Activated B cell treated with CpG ODN at 0.5 μM for 24 hours (primary cell): ENCODE measurements at places on chromosomes 16 and 17. TPM values are rescaled to one million over a fixed set of nuclear protein-coding genes. Genes with fewer than 3 reads are reported as not detected.

GRCh38 chr17:38748149-38748891 is at the start of gene PCGF2:
Gene PCGF2 (minus strand): TSS chr17:38748336. CDS start chr17:38740402, 7,934 bp downstream.
- no peak for DNase-seq

DNA sequence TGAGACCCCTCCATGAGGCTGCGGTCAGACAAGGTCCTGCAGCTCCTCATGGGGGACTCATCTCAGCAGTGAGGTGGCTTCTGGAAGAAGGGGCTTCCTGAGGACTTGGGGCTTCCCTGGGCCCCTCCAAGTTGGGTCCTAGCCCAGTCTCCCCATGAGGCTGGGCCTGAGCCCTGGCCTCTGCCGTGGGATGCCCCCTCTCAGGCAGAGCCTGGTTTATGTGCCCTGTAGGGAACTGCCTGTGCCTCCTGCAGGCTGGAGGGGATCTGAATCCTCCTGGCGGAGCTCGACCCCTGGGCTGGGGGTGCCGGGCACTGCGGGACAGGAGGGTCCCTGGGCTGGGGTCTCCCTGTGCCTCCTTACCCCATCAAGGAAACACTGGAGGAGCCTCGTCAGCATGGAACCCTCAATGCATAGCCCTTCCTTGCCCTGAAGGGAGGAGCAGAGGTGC is 45.8 kb downstream of the TNFRSF13B start:
- no peak for DNase-seq

- no peak for DNase-seq
Measured at GRCh38 chr17:60094754-60095153, 16.0 kb upstream of the HEATR6 start.

DNA sequence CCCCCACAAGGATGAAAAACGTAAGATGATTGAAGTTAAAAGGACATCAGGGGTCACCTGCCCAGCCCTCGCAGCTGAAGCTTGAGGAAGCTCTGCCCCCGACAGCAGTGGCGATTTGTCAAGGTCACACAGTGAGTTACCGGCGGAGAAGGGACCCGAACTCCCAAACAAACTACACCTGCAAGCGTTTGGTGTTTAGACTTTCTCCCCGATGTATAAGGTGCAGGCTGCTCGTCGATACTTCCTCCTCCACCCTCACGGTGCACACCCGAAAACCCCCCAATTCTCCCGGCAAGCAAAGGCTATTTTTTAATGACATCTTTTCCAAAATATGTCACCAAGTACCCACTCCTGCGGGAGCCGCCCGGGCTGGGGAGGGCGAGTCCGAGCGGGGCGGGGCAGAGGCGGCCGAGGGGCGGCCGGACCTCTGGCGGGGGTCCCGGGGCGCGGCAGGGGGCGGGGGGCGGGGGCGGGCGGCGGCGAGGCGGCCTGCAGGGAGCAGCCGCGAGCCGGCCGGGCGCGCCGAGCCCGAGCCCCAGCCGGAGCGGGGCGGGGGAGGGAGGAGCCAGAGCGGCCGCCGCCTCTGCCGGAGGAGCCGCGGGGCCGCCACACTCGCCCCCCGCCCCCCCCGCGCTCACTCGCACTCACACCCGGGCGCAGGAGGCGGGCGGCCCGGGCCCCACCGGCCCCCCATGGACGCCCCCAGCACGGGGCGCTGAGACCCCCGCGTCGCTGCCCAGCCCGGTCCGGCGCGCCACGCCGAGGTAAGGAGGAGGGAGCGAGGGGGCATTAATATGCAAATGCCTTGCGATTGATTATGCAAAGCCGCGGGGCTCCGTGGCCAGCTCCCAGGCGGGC is at the start of gene THRA:
Gene THRA (plus strand): TSS at position 637 of the 858 bp plus-strand sequence. CDS start 11,524 bp downstream, outside the sequence.
- peak; percentile 79 for DNase-seq

DNA sequence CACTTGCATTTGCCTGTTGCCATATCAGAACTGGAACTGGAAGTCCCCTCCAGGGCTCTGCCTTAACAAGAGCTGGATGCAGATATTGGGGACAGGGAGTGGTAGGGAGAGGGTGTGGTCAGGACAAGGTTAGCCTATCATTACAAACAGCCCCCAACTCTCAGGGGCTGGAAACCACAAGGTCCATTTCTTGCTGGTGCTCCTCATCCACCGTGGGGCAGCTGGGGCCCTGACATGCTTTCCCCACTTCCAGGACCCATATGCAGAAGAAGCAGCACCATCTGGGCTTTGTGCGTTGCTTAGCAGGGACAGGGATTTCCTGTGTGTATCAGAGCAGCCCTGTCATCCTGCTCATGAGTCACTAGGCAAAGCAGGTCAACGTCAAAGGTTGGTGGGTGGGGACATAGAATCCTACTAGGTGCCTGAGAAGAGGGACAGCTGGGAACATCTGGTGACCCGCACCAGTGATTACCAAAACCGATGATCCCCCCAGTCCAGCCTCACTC is 26.9 kb downstream of the RGS9 start:
- DNase-seq, result peak; percentile 27

- DNase-seq, result no peak
Measured at GRCh38 chr17:63279498-63280230, 166.4 kb downstream of the CYB561 start.

GRCh38 chr17:63675607-63676546 is 24.0 kb downstream of the LIMD2 start:
- no peak for DNase-seq

GRCh38 chr16:11985250-11985649 is 8.7 kb downstream of the SNX29 start:
- no peak for DNase-seq

GRCh38 chr16:57627184-57627871 is 1.1 kb upstream of the ADGRG1 start:
- no peak for DNase-seq

- DNase-seq, result no peak
Measured at GRCh38 chr16:68310437-68310773, 341 bp downstream of the SLC7A6OS start.

DNA sequence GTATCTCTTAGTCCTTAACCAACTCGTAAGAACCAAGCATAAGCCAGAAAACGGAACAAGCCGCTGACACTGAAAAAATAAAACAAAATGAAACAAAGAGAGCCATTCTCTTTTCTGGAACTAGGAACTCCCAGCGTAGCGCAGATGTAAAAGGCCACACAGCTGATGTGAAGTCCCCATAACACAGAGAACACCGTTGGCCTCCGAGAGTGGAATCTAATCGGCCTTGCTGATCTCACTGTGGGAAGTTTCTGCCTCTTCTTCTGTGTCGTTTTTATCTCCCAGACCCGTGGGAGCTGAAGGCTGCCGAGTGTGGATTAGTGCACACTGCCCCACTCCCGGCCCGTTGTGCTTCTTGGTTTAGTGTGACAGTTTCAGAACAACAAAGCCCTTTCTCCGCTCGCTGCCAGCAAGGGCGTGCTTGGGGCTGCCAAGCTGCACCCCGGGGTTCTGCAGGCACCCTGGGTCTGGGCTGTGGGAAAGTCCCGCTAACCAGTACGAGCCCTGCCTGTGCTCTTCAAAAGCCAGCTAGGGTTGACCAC is 21.7 kb downstream of the TTYH2 start:
- no peak for DNase-seq

- no peak for DNase-seq
Measured at GRCh38 chr17:22286337-22287041, 594.2 kb downstream of the KCNJ18 start.

DNA sequence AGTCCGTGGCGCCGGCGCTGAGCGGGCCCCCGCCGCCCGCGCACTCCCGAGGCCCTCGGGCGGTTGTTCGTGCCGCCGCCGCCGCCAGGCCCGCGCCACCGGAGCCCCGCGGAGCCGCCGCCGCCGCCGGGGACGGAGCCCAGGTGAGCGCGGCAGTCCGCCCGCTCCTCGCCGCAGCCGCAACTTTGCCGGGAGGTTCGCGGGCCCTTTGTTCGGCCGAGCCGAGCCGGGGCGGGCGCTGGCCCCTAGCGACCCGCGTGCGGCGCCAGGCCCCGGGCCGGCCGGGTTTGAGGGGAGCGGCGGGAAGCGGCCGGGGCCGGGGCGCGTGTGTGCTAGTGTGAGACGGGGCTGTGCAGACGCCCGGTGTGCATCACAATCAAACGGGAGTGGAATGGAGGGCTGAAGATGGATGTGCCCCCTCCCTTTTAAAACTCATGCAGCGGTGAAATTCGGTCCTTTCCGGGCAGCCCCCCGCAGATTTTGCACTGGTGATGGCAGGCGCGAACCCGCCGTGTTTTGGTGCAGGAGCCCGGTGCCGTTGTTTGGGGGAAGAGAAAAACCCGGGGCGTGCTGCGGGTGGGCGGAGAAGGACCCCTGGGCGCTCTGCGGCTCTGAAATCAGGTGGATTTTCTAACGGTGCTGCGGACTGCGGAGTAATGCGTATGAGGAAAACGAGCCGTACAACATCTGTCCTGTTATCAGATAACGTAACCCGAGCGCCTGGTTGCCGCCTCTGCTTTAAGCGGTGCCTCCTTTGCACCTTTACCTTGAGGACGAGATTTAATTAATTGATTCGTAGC is 823 bp downstream of the TNRC6C start:
- peak; percentile 46 for DNase-seq

GRCh38 chr17:73841431-73842060 is 197.3 kb upstream of the SDK2 start:
- no peak for DNase-seq

DNA sequence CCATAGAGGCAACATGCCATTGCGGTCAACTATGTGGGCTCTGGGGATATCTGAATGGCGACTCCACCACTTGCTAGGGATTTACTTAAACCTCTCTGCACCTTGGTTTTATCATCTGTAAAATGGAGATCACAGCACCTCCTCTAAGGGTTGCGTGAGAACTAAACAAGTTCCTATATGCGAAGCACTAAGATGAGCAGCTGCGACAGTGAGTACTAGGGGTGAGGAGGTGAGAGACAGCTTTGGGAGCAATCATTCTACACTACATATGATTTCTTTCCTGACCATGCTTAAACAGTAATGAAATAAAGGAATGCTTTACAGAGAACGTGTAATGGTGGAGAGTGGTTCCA is 61.4 kb downstream of the CREBBP start:
- DNase-seq, result no peak

GRCh38 chr16:35431829-35432663 is 1972.6 kb downstream of the TP53TG3F start:
- DNase-seq, result no peak

The CCL14 gene
- total RNA-seq, result not detected in 2 replicates

The SPATA22 gene
- not detected in 2 replicates for total RNA-seq

The ACSM2B gene
- not detected in 2 replicates for total RNA-seq

The C16orf95 gene
- total RNA-seq, result 1.7 and 2.1 TPM in 2 replicates

The ITGAD gene
- 0.05 and 0.07 TPM in 2 replicates for total RNA-seq

The RHBDL1 gene
- total RNA-seq, result 0.24 TPM in 1 of 2 replicates, not detected in the other

The CD2BP2 gene
- total RNA-seq, result 87.8 and 88.0 TPM in 2 replicates

The RUNDC3A gene
- 0.07 and 0.17 TPM in 2 replicates for total RNA-seq

The MYH8 gene
- not detected in 2 replicates for total RNA-seq

The SYT17 gene
- 21.2 and 25.4 TPM in 2 replicates for total RNA-seq

The KRTAP4-9 gene
- total RNA-seq, result not detected in 2 replicates

The SKAP1 gene
- 24.3 and 25.3 TPM in 2 replicates for total RNA-seq

The NUPR1 gene
- not detected in 2 replicates for total RNA-seq

The ZNF205 gene
- total RNA-seq, result not detected in 2 replicates

The BRICD5 gene
- total RNA-seq, result 4.9 and 5.1 TPM in 2 replicates
